Activated CD4-positive, alpha-beta memory T cell treated with anti-CD3 and anti-CD28 coated beads for 36 hours (primary cell): ENCODE measurements at places on chromosomes 7 and 10. TPM values are rescaled to one million over a fixed set of nuclear protein-coding genes. Genes with fewer than 3 reads are reported as not detected.

DNA sequence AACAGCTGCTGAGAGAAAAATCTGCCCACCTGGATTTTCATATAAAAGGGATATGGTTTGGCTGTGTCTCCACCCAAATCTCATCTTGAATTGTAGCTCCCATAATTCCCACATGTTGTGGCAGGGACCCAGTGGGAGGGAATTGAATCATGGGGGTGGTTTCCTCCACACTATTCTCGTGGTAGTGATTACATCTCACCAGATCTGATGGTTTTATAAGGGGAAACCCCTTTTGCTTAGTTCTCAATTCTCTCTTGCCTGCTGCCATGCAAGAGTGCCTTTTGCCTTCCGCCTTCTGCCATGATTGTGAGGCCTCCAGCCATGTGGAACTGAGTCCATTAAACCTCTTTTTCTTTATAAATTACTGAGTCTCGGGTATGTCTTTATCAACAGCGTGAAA, 20.8 kb upstream of the MKI67 start:
- peaks cover 20% of the 10 kb centered on the region for H3K4me1 ChIP-seq
- no peak overlapping the region for H3K4me3 ChIP-seq
- H3K36me3 ChIP-seq, result no peaks in the 10 kb centered on the region
- no peaks in the 10 kb centered on the region for H3K27me3 ChIP-seq

DNA sequence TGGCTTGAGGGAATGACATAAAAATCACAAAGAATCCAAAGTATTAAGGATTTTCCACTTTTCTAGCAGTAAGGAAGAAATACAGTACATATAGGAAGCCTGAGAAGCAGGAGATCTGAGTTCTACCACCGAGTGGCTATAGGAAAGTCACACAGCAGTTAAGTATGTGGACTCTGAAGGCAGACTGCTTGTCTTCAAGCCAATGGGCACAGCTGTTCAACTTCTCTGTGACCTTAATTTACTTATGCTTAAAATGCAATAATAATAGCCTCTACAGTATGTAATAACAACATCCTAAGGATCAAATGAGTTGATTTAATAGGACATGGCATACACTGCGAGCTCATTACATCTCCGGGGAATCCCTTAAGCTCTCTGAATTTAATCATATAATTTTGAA, 68.0 kb downstream of the CTTNBP2 start:
- H3K27me3 ChIP-seq, result no peaks in the 10 kb centered on the region
- no peak for DNase-seq
- no peak overlapping the region for H3K27ac ChIP-seq
- no peak overlapping the region for H3K4me3 ChIP-seq

DNA sequence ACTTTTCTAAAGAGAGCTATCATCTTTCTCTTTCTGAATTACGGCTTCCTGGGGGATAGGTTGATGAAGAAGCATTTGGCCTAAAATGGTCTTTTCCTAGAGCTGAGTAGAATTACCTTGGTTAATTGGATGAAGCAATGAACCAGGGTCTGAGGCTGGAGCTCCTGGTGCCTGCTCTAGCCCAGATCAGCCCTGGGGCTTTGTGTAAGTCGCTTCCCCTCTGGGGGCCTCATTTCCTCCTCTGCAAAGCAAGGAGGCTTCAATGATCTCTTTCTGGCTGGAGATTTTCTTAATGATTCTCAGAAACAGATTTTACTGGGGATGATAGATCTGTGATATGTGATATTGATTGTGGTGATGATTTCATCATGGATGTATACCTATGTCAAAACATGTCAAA, 3.5 kb upstream of the CPA2 start:
- no peaks in the 10 kb centered on the region for H3K4me1 ChIP-seq
- H3K27ac ChIP-seq, result no peak overlapping the region
- H3K4me3 ChIP-seq, result no peak overlapping the region
- DNase-seq, result no peak

DNA sequence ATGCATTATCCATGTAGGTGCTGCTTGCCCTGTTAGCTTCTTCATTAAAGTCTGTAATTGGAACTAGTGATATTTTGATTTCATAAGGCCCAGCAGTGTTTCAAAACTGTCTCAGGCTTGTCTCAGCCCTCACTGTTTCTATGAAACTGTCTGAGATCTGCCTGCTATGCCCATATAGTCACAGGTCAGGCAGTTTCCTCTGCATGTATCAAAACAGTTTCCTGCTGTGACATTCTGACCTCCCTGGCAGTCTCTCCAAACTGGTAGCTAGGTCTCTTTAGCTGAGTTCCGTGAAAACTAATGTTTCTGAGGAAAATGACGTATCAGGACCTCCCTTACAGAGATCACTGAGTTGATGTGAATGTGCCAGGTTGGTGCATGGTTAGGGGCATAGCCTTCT, 18.9 kb upstream of the SEMA3D start:
- no peaks in the 10 kb centered on the region for H3K36me3 ChIP-seq
- DNase-seq, result no peak
- no peak overlapping the region for H3K27ac ChIP-seq
- no peaks in the 10 kb centered on the region for H3K27me3 ChIP-seq
- H3K4me3 ChIP-seq, result no peak overlapping the region
- no peaks in the 10 kb centered on the region for H3K4me1 ChIP-seq

GRCh38 chr7:29812185-29812876, 6.0 kb downstream of the WIPF3 start:
- H3K4me3 ChIP-seq, result no peak overlapping the region
- peaks cover 39% of the 10 kb centered on the region for H3K27me3 ChIP-seq
- no peak for DNase-seq
- H3K36me3 ChIP-seq, result no peaks in the 10 kb centered on the region

The LIPN gene
- not detected for total RNA-seq

DNA sequence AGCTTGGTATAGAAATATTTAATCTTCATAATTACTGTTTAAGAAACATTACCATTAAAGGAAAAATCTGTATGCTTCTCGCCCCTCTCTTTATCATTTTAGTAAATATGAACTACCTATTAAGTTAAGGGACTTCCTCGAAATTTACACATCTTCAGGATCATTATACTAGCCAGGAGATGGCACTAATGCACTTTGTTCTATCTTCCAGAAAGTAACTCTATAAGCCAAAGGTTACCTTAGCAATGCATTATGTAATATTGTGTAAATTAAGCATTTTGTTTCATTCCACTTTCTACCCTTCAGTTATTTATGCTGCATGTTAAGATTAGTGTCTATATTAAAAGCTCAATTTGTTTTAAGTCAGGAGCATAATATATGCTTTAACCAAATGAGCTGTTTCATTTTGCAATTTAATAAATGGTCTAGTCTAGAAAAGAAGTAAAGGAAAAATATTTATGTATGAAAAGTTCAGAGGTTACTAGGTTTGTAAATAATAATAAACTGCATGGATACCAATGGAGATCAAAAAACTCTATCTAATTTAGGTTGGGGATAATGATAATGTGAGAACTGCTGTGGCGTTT, 128.5 kb downstream of the ANKRD7 start:
- no peaks in the 10 kb centered on the region for H3K4me1 ChIP-seq
- no peak overlapping the region for H3K27ac ChIP-seq
- no peak overlapping the region for H3K4me3 ChIP-seq
- DNase-seq, result no peak
- H3K36me3 ChIP-seq, result no peaks in the 10 kb centered on the region

The CDHR1 gene
- total RNA-seq, result 0.40 TPM

DNA sequence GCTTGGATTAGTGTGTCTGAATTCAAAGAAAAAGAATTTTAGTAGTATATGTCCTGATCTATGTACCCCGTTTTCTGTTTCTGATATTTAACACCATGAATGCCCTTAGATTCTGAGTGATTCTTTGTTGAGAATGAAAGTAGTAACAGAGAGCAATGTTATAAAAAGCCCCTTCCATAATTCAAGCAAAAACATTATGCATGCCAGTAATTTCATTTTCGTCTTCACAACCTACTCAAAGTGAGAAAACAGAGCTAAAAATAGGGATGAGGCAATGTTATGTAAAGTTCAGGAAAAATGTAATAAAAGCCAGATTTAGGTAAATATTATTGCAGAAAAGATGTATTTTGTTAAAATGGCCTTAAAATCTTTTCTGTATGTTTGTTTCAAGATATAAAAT, 28.1 kb downstream of the PTPRZ1 start:
- no peak for DNase-seq
- no peak overlapping the region for H3K27ac ChIP-seq
- no peaks in the 10 kb centered on the region for H3K4me1 ChIP-seq
- H3K27me3 ChIP-seq, result no peaks in the 10 kb centered on the region
- H3K4me3 ChIP-seq, result no peak overlapping the region
- H3K36me3 ChIP-seq, result no peaks in the 10 kb centered on the region

- DNase-seq, result no peak
- H3K36me3 ChIP-seq, result no peaks in the 10 kb centered on the region
- H3K4me1 ChIP-seq, result peaks cover 9% of the 10 kb centered on the region
These were observed 43.2 kb downstream of the SVIL start for GRCh38 chr10:29591651-29591968.

DNA sequence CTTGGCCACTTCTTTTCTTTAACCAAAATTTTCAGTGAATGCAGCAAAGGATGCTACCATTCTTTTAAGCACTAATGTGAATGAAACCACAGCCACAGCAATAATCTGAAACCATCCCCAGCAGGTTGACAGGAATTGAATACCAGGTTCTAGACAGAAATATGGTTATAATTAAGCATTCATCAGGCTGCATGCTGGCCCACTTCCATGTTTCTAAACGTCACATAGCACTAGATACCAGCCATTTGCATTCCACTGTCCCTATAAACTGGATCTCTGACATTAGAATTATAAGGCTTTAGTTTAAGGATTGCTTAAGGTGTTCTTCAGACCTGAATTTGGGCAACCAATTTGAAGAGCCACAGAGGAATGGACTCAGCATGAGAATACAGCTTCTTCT, 340.8 kb upstream of the KLF6 start:
- H3K36me3 ChIP-seq, result peaks cover 14% of the 10 kb centered on the region
- peaks cover 30% of the 10 kb centered on the region for H3K4me1 ChIP-seq
- H3K27ac ChIP-seq, result no peak overlapping the region
- H3K27me3 ChIP-seq, result no peaks in the 10 kb centered on the region
